CD8-positive, alpha-beta memory T cell (primary cell): ENCODE measurements at places on chromosomes 1 and 21. TPM values are rescaled to one million over a fixed set of nuclear protein-coding genes. Genes with fewer than 3 reads are reported as not detected.

SPATA1 gene
- total RNA-seq: 0.55 TPM

- no peak for DNase-seq
Measured at GRCh38 chr1:222777463-222777862, 37.4 kb upstream of the DISP1 start.

DNA sequence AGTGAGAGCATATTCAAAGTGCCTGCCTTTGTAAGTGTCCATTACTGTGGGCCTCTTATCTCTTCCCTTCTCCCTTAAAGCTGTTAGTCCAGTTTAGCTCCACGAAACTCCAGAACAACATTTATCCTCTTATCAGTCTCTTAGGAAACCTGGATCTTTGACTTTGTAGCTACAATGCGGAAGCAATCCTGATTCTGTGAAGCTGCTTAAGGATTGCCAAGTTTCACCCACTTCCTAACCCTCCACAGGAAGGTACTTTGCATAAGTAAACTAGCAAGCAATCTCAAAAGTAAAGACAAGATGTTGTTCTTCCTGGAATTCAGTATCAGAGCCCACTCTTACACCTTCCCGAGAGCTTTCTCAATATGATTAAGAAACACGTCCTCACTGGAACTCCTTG is 164.9 kb upstream of the USP25 start:
- no peak for DNase-seq

DNA sequence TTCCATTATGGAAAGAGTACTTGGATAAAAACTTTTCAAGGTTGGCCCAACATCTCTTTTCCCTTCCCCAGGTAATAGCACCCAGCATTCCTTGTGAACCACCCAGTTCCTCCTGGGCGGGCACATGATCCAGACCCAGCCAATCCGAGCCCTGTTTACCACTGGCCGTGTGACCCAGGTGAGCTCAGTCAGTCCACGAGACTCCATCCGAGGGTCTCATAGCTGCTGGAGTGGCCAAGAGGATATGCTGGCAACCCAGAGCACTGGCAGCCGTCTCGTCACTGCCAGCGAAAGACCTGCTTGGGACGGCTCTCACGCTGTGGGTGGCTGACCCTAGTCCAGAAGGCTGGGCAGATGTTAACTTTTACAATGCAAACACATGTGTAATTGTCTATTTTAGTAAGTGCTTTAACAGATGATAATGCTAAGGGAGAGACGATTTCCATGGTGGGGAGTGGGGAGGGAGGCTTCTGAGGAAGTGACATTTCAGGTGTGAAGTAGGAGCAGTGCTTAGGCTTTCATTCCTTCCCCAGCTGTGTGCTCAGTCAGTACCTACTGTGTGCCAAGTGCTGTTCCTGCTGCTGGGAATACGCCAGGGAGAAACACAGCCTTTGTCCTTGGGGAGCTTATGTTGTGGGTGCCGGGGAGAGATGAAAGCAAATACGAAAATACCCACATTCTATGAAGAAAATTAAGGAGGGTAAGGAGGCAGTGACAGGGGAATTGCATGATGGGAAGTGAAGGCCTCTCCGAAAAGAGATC is 24.5 kb downstream of the PARK7 start:
- no peak for DNase-seq

HMGN1 gene
- 421 TPM for total RNA-seq

A3GALT2 gene
- total RNA-seq: not detected

TNNI3K gene
- total RNA-seq: not detected

- no peak for DNase-seq
Measured at GRCh38 chr1:105100102-105100501, 1350.4 kb downstream of the AMY1C start.

DNA sequence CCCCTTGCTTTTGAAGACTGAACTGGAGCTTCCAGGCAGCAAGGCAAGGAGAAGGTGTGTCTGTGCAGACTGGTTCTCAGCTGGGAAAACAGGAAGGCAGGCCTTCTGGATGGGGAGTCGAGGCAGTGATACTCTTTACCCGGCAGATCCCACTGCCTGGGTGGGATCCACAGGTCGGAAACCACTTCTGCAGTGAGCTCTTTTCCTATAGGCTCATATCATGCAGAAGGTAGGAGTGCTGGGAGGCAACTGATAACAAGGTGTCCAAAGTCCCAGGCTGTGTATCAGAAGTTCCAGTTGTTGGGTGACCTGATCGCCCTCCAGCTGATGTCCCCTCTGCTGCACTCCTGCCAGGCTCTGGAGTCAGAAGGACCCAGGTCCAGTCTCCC is 17.1 kb downstream of the ACOT11 start:
- DNase-seq: no peak

DNA sequence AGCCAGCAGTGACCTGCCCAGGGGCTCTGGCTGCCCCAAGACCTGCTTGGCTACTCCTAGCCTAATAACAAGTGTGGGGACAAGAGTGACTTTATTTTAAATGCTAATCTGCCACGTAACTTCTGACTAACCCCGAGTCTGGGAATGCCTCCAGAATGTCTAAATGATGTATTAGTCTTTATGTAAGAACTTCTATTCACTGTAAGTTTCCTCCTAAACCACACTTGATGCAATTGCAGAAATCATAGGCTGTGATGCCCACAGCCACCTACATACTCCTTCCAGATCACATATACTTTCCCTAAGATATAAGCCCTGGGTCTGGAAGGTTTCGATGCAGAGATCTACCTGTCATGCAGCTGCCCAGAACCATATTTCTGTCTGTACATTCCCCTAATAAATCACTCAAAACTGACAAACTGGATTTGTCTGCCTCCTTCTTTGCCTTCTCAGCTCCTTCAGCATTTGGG is 5.9 kb upstream of the VPS45 start:
- DNase-seq: no peak

DNA sequence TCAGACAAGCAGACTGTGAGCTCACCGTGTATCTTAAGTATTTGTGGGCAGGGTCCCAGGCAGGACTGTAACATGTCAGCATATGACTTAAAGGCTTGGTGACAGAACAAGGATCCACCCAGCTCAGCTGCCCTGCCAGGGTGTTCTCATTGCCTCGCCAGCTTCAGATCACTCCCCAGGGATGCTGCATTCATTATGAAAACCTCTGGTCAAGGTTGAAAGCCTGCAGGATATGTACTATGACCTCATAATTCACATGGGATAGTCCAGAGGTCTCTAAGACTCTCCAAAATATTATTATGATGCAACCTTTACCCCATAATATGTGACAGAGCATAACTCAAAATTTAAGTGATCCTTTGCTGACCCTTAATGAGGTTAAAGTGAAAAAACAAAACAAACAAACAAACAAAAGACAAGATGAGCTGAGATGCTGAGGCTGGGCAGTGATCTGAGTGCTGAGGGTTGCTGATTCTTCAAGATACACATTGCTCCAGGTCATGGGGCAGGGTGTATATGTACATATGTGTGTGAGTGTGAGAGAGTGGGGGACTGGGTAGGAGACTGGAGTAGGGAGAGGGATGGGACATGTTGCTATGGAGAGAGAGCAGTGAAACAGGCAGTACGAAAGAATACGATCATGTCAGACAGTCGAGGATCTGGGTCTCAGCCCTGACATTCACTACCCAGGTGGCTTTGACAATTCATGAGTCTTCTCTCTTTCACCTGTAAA is 98.8 kb upstream of the DUSP10 start:
- DNase-seq: no peak

- DNase-seq: no peak
Measured at GRCh38 chr1:201310986-201311355, 27.7 kb downstream of the PKP1 start.

DNA sequence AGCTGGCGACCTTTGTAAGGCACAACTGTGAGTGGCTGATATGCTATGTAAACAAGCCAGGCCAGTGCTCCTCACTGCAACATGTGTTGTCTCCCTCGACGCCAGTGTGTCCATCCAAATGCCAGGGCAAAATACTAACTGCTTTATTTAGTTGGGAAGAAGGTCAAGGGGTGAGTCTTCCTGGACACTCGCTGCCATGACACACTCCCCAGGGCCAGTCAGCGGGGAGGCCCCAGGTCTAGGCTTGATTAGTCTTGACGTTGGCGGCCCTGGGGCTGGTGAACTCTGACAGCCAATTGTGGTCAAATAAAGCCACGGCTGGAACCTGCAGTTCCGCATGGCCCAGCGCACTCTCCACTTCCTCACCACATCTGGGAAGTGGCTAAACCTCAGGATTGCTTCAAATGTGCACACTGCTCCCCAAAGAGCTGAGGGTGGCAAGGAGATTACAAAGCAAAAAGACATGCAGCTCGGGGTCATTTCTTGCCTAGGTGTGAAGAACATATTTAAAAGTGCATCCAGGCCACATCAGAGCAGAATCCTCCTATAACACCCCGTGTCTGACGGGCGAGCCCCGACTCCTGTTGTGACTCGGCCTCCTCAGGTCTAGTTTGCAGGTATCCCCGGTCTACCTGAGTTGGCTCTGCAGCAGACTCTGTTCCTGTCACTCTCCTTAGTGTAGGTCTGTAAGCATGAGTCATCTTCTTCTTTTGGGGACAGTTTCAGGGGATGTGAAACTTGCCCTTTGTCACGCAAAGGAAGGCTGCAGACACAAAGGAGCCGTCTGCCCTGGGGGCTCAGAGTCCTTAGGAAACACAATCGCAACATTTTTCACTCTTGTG is 183.5 kb downstream of the RUNX1 start:
- no peak for DNase-seq

SPOCD1 gene
- total RNA-seq: 0.18 TPM

GRCh38 chr1:232968965-232969364 is 18.6 kb downstream of the NTPCR start:
- no peak for DNase-seq

DNA sequence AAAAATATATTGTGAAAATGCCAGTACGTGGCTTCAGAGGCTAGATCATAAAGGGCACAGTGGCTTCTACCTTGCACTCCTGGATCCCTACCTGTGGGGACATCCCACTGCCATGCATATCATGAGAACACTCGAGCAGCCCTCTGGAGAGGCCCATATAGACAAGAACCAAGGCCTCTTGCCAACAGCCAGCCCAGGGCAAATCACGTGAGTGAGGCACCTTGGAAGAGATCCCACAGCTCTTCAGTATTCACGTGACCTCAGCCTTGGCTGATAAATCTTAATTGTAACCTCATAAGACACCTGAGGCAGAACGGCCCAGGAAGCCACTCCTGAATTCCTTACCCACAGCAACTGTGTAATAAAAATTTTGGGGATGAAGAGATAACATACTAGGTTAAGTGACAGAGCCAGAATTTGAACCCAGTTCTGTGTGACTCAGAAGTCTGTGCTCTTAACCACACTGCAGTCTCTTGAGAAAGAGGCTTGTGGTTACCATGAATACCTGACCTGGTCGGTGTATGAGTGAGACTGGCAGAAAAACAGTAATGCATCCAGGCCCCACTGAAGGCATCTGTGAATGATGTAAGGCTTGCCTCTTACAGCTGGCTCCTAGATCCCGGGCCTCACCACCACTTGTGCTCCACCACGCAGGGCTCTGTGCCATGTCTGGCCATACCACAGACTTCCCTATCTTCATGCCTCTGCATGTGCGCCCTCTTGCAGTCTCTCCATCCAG is 6.9 kb upstream of the A3GALT2 start:
- no peak for DNase-seq

DNA sequence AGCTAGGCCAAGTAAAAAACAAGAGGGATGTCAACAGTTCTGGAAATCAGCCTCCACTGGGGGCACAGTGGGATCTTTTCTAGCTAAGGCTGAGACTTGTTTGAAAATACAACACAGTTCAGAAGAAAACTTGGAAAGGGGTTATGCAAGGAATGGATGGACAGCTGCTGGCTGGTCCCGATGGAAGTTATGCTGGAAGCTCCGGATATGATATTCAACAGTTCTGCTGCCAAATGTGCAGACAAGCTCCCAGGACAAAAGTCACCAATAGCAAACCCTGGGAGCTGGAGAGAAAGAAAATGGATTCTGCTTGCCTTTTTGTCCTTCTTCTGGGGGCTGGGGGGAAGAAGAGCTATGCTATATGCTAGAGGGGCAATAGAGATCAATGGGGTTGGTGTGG is 14.3 kb downstream of the LMX1A start:
- DNase-seq: no peak

GRCh38 chr1:117616356-117616755 is 10.5 kb downstream of the TENT5C start:
- DNase-seq: no peak

SLC44A3 gene
- 0.47 TPM for total RNA-seq

PLA2G2D gene
- total RNA-seq: not detected

MARK1 gene
- total RNA-seq: not detected

DNA sequence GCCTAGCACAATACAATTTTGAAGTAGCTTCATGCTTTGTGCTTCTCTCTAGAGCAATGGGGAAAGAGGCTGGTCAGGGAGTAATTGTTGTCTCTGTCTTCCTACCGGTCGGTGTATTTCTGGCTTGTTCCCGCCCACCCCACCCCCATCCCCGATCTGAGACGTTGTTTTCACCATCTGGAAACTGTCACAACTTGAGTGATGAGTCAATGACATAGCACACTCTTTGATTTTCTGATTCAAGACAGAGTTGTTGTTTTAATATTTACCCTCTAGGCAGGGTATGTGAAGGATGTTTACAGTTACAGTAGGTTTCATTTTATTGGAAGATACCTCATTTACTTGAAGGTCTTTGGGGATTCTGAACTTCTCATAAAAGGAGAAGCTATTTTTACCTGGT is 7.0 kb downstream of the IL12RB2 start:
- no peak for DNase-seq

AVPR1B gene
- not detected for total RNA-seq

DNA sequence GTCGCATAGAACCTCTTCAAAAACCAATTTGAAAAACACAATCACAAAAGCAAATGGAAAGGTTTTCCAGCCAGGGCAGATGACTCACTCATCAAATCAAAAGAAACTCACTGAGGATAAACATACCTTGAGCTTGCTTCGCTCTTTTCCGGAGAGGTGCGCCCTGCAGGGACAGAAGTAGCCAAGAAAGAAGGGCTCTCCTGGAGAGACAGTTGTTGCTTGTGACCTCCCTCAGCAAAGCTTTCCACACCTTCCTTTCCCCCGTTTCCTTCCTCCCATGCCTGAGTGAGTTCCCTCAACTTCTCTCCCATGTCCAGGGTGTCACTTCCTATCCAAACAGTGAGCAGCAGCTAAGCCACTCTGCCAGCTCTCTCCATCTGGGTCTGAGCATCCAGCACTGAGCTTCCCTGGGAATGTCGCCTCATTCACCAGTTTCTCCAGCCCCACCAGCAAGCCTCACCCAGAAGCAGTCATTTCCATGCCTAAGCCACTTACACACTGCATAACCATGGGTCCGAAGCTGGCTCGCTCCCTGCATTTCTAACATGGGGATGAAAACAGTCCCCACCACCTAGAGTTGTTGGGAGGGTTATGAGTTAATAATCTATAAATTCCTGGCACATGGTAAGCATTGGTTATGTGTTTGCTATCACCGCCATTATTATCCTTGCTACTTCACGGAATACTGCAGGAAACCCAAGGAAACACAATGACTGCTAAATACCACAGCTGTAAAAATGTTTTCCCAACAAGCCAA is 75.0 kb downstream of the PTPN14 start:
- no peak for DNase-seq

DNA sequence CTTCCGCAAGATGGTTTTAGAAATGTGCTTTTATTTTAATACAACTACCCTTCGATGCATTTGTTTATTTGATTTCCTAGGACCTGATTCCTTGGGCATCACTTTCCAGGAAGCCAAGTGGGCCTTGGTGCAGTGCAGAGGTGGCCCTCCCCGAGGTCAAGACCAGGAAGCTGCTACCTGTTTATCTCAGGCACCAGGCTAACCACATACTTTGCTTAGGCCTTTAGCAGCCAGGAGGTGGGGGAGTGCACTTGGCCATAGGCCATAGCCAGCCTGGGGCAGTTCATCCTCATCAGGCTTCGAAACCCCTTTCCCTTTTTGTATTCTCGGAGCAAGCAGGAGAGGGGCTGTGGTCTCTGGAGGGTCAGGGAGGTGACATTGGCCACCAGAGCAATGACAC is 45.4 kb downstream of the SMYD2 start:
- no peak for DNase-seq
